CD4-positive, alpha-beta T cell treated with Interferon alpha-2 for 1 hour (primary cell): ENCODE measurements at places on chromosomes 4 and X.

- no peak for DNase-seq
These were observed 50.0 kb upstream of the TBC1D9 start for GRCh38 chr4:140806163-140806562.

GRCh38 chr4:161419822-161420221 lies 744.0 kb downstream of the FSTL5 start:
- DNase-seq, result no peak

DNA sequence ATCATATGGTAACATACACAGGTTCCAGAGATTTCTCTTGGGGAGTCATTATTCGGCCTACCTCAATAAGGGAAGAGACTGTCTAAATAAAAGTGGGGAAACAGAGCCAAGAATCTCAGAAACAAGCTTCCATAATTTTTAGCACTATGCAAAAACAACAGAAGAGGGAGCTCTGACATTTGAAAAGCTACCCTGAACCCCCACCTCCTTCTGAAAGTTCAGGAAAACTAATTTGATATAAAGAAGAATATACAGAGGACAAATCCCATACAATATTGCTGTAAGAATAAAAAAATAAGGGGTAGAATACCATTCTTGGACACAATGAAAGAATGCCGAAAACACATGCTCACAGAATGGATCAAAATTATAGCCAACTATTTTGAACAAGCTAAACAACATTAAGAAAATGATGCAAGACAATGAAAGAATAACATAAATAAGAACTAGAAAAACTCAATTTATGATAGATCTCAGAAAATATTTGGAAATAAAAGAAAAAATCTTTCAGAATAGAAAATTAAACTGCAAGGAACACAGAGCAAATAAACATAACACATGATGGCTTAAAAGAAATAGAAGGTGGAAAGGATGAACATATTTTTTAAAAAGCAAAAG lies 14.4 kb upstream of the ZNF41 start:
- peak; percentile 16 for DNase-seq

DNA sequence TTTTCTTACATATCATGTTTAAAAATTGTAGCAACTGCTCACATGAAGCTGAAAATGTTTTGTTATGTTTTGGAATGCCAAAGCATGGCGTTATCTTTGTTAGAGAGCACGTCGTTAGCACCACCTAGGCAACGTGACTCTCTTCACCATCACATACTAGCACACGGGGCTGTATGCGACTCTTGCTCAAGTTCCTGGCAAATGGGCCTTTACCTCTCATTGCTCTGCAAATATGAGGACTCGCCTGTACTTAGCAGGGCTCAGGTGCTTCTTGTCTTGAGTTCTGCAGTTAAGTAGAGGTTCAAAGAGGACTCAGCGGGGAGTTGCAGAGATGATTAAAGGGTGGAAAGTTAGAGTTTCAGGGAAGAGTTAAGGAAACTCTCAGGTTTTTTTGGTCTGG lies 59.4 kb downstream of the CLCN4 start:
- DNase-seq, result no peak

DNA sequence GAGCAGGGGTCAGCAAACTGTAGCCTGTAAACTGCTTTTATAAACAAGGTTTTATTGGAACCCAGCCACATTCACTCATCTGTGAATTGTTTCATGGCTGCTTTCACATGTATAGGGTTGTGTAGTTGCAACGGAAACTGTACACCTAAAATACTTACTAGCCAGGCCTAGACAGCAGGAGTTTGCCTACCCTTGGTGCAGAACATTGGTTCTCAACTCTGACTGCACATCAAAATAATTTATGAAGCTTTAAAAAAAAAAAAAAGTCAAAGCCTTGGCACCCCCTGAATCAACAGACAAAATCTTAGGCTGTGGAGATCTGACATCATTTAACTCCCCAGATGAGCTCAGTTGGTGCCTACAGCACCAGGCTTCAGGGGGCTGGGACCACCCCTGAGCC lies 27.8 kb downstream of the ADGRA3 start:
- no peak for DNase-seq

DNA sequence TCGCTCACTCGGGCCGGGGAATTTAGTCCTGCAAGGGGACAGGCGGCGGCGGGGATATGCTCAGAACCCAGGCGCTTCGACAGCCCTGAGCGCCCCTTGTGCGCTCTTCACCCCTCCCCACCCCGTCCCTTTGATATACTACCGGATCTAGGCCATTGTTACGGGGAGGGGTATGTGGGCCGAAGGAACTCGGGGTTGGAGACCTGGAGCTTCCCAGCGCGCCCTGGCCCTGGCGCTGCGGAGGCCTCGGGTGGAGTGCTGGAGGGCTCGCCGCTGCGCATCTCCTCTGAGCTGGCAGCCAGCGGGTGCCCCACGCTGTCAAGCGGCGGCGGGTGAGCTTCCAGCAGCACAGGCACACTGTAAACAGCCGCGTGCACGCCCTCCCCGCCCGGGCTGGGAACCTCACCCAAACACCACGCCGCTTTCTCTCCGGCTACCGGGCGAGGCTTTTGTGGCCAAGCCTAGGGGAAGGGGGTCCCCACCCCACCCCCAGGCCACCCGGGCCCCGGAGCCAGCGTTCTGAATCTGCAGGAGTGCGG lies 54.5 kb upstream of the BCOR start:
- no peak for DNase-seq

- no peak for DNase-seq
These were observed 44.8 kb downstream of the SMARCA1 start for GRCh38 chrX:129478516-129478915.

DNA sequence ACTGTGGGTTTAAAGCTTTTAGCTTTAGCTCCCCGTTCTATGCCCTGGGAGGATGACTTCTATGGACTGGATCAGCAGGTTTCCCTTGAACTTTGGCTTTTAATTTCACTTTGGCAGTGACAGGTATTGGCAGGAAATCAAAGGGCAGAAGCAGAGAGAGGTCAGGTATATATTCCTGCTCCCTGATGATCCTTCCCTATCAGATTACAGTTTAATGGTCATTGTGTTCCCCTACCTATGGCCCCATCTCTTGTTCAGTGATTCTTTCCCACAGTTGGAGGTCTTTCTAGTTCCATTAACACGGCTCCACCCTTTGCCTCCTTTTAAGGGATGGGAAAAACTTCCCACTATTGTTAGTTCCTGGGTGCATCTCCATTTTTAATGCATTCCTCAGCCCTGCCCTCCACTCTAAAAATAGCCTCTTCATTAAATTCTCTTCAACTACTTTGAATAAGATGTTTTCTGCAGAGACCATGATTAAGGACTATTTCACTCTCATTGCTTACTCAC lies 107.8 kb upstream of the TMEM47 start:
- no peak for DNase-seq

GRCh38 chrX:70998411-70999027 lies 67.6 kb upstream of the SLC7A3 start:
- DNase-seq, result peak; percentile 7

GRCh38 chr4:161728929-161729328 lies 434.9 kb downstream of the FSTL5 start:
- DNase-seq, result no peak

- no peak for DNase-seq
These were observed 3.3 kb upstream of the GASK1B start for GRCh38 chr4:158176108-158176507.

DNA sequence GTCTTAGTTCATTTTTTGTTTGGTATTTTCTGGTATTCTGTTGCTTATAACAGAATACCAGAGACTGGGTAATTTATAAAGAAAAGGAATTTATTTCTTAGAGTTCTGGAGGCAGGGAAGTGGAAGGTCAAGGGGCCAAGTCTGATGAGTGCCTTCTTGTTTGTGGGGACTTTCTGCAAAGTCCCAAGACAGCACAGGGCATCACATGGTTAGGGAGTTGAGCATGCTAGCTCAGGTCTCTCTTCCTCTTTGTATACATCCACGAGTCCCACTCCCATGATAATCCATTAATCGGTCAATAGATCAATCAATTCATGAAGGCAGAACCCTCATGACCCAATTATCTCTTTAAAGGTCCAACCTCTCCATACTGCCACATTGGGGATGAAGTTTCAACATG lies 31.1 kb downstream of the IL13RA1 start:
- no peak for DNase-seq
